ENCODE measurements at places on chromosomes 11 and 22.
A peak's percentile ranks its signal among the peaks of the same experiment; 100 is the strongest.

- DNase-seq = no peak
Measured at GRCh38 chr11:123221584-123221983, 26.5 kb upstream of the CLMP start.

GRCh38 chr11:129061492-129062230 lies 119.0 kb upstream of the TP53AIP1 start:
- DNase-seq = no peak

DNA sequence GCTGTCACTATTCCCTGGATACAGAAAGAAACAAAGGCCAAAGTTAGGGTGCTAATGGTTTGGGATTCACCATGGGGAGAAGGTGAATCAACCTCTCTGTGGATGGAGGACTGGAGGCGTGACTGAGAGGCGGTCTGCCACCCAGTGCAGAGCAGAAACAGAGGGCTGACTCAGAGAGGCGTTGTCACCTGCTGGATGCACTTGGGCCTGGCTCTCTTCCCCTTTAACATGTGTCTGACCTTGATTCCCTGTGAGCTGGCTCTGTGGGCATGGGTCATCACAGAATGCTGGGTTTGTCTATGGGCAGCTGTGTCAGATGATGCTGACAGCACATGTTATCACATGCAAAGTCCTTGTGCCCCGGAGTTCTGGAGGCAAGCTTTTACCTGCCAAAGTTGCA lies 75.9 kb downstream of the LDLRAD3 start:
- DNase-seq = no peak

DNA sequence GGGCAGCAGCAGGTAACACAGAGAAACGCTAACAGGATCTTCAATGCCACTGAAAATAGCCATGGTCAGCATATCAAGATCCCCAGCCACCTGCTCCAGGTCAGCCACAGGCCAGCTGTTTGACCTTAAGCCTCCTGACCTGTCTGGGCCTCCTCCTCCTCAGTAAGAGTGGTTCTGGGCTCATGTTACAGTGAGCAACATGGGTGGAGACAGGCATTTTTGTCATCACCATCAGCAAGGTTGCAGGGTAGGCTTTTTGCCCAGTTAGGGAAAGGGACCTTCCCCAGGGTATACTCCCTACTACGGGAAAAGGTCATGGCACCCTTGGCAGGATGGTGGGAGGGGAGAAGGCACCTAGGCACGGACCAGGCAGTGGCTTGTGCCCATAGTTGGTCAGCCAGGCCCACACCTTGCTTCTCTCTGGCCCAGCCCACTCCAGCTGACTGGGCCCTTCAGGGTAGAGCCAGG lies 131.8 kb upstream of the PARVA start:
- DNase-seq = no peak

GRCh38 chr11:75431533-75432525 lies 1.2 kb downstream of the KLHL35 start:
- no peak for DNase-seq

- DNase-seq = no peak
Measured at GRCh38 chr11:47383071-47383470, 4.7 kb upstream of the SPI1 start.

DNA sequence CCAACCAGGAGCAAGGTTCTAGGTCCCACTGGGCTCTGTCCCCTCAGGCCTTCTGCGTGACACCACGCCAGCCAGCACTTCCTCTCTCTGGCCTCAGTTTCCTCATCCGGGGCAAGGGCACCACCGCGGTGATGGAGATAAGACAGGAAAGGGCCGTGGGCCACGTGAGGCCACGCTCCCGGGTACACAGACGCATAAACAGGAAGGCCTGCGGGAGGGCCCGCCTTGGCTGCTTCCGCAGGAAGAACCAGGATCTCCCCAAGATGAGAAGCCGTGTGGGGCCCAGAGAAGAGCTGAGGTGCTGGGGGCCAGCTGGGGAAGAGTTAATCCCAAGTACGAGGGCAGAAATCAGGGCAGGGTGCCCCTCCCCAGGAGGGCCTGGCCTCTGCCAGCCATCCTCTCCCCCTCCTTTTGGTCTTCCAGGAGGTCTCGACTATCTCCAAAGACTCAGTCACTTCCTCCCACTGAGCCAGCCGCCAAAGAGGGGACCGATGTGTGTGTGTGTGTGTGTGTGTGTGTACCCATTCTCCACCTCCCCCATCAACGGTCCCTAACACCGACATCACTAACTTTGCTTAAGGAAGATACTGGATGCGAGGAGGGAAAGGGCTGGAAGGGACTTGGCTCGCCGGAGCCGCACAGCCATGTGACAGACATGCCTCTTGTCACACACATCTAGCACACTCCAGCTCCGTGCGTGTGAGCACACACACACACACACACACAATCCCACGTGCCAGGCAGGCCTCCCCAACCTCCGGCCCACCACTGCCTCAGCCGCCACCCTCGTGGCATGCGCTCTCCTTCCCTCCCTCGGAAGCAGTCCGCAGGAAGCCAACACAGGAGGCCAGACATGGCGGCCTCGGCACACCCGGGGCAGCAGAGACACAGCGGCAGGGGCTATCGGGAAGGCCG lies 1.4 kb downstream of the MFNG start:
- peak; percentile 54 for DNase-seq

DNA sequence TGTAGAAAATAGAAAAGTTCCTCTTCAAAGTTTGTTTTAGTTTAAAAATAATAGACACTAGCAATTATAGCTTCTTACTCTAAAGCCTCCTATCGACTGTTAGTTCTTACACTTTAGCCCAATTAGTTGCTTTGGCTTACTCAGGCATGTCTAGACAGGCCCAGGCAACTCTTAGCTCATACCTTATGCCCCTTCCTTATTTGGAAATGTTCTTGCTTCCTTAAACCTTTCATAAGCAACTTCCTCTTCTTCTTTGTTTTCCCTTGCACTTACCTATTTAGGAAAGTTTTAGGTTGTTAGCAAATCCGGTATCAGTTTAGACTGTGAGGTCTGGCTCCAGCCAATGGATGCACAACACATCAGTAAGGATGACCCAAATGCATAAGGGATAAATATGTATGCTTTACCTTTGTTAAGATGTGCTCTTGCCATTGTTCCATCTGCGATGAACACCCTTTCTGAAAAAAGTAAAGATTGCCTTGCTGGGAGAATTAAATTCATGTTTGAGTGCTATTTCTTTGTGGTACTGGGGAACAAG lies 1277.5 kb upstream of the CNTN5 start:
- DNase-seq = no peak

DNA sequence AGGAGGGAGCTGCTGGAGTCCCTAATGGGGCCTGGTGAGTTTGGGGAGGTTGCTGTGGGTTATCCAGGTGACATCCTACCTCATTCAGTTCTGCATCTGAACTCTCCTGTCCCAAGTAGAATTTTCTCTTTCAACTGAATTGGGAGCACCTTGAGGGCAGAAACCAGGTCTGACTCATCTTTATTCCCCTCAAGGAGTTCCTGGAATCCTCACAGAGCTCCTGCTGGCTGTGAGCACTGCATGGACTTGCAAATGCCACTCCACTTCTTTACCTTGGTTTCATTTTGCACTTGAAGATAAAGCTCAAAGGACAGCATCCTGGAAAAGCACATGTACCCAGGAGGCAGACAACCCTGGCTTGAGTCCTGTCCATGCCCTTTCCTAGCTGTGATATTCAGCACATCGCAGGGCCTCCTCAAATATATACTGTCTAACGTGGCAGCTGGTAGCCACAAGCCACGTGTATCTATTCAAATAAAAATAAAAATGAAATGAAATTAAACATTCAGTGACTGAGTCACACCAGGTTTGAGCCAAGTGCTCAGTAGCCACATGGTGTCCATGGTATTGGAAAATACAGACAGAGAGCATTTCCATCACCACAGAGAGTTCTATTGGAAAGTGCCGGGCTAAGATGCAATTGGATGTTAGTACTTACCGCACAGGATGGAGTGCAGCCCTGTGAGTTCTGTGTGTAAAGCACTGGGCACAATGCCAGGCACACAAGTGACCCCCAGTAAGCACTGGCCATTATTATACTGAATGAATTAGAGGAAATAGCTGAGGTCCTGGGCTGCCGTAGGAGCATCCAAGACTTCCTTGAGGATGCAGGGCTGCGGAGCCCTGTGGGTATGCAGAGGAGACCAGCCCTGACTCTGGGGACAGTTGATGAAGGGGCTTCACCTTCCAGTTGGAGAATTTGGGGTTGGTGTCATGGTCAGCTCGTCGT lies 149.0 kb downstream of the PKNOX2 start:
- DNase-seq = no peak

DNA sequence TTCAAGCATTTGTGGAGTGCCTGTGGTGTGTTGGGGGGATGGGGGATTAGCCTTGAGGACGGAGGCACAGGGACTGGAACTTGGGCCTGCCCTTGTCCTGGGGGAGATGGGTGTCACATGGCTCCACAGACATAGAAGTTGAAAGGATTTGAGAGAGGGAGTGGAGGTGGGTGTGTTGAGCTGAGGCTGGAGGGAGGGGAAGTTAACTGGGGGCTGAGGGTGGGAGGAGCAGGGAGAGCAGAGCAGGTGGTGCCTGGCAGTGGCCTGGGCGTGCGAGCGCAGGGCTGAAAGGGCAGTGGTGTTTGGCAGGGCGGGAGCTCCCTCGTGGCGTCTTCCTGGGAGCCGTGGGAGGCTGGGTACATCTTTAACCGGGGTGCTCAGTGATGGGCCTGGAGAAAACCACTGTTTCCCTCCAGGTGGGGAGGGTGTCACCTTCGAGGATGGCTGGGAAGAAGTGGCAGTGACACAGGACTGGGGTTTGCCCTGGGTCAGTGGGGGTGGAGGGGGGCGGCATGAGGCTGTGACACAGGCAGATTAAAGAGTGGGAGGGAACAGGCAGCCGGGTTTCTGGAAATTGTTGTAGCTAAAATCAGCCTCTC lies 45.5 kb downstream of the AP2A2 start:
- no peak for DNase-seq

- DNase-seq = no peak
Measured at GRCh38 chr11:117782101-117782500, 14.9 kb downstream of the DSCAML1 start.

DNA sequence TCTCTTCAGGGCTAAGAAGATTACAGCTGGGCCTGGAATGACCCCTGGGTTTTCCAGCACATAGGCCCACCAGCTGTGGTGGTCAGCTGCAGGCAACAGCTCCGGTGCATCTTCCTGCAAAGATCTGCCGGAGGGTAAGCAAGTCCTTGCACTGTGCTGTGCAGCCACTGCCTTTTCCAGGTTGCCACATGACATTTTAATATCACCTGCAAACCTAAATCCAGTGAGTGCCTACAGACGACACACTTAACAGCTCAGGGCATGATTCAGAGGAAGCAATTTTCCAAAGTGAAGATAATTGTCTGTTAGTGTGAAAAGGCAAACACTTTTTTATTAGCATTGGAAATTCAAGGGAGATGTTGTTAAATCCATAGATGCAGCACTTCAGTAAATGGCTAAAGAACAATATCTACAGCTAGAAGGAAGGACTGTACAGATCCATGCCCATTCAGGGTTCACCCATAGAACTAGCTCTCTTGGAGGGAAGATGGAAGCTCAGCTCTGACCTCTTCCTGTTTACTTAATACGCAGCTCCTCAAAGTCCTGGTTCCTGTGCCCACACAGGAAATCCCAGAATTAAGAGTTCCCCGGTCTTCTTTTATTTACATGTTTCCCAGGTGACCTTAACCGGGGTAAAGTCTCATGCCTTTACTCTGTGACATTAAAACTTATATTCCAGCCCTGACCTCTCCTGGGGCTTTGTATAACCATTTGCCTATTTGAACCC lies 13.3 kb upstream of the NRIP3 start:
- DNase-seq = no peak

DNA sequence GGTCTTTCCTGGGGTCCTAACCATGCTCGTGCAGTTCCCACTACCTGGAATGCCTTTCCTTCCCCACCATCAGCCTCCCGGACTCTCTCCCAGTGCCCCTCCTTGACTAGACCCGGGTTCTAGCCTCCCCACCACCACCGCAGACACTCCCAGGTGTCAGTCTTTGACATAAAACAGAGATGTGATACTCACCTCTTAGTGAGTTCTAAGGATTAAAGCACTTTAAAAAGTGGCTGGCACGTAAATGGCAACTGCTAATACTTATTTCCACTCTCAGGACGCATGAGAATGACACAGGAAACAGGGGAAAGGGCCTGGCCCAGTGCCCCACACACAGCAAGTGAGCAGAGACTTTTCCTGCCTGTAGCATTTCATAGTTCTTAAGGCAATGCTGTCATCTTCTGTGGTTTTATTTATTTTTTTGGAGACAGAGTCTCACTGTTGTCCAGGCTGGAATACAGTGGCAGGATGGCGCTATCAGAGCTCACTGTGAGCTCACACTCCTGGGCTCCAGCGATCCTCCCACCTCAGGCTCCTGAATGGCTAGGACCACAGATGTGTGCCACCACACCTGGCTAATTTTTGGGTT lies 1.9 kb upstream of the SLC25A45 start:
- DNase-seq = no peak
